ENCODE measurements at places on chromosomes 7 and 10. TPM values are rescaled to one million over a fixed set of nuclear protein-coding genes. Genes with fewer than 3 reads are reported as not detected.
A peak's percentile ranks its signal among the peaks of the same experiment; 100 is the strongest.

DNA sequence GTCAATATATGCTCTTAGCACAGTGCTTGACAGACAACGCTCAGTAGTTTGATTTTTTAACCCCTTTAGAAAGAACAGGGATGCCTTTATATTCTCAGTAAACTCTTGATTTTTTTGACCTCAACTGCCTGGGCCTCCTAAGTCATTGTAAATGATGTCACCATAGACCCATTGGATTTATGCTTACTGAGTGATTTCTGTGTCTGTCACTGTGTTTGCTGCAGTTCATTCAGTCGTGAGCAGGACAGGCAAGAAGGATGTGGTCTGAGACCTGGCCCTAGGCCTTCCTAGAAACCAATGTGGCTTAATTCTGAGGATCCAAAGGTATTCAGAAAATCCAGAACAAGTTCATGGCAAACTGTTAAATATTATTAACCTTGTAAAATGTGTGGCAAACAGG lies 868.1 kb downstream of the XPNPEP1 start:
- H3K27ac ChIP-seq = no peak overlapping the region
- no peaks in the 10 kb centered on the region for H3K27me3 ChIP-seq
- H3K4me1 ChIP-seq = no peaks in the 10 kb centered on the region
- DNase-seq = no peak
- H3K4me3 ChIP-seq = no peak overlapping the region

DNA sequence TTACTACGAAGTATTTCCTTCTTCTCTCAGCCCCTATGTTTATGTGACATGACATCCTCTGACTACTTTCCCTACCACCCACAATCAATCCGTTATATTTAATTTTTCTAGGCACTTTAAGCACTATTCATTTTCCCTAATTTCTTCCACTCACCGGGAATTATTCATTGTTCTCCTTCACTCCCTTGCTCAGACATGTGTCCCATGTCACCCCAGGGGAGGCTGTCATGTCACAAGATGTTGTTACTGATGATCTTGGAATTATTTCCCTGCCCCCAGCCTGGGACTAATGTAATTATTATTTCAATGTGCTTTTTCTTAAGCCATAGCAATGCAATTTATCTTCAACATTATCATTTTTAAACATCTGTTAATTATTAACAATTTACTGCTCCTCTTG lies 317.2 kb downstream of the PHF14 start:
- no peak for DNase-seq
- no peaks in the 10 kb centered on the region for H3K27me3 ChIP-seq
- H3K27ac ChIP-seq = no peak overlapping the region
- H3K36me3 ChIP-seq = no peaks in the 10 kb centered on the region
- no peaks in the 10 kb centered on the region for H3K4me1 ChIP-seq
- H3K4me3 ChIP-seq = no peak overlapping the region

DNA sequence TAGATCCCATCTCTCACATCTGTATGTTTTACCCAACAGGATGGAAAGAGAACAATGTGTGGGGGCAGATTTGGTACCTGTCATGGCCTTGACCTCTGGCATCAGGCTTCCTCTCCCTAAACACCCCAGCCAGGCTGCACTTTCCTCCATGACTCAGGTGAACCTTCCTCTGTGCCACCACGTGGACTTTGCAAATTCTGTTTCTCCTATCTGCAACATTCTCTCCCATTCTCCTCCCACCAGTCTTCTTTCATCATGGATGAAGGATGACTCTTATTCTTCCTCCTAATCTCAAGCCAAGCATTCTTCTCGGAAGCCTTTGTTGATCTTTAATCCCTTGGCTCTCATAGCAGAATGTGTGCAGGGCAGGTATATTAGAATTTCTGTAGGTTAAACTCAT lies 355.4 kb downstream of the KCNMA1 start:
- H3K4me3 ChIP-seq = no peak overlapping the region
- no peaks in the 10 kb centered on the region for H3K36me3 ChIP-seq
- no peaks in the 10 kb centered on the region for H3K4me1 ChIP-seq
- H3K27ac ChIP-seq = no peak overlapping the region
- DNase-seq = no peak
- no peaks in the 10 kb centered on the region for H3K27me3 ChIP-seq

DNA sequence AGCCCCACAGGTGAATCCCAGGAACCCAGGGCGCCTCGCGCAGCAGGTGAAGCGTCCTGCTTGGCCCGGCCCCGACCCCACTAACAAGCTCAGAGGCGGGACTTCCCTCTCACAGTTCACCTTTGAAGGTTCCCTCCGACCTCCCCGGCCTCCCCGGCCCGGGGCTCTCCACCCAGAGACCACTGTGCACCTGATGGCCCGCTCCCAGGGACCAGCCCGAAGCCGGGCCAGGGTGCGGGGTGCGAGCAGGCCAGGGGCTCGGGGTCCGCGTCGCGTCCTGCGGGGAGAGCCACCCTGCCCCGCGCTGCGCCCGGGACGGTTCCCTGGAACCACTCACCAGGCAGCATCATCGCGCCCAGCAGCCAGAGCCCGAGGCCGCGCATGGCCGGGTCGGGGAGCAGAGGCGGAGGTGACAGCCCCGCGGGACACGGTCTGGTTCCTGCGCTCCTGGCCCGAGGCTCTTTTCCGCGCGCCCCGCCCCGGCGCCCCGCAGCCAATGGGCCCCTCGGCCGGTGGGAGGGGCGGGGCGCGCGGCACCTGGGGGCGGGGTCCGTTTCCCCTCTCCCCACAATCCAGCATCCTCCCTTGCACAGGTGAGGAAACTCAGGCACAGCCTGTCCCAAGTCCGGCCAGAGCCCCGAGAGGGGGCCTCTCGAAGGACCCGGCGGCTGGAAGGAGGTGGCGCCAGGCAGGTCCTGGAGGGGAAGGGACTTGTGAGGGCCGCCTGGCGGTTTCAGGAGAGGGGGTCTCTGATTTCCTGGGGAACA lies at the start of gene ADAM8:
Gene ADAM8 (minus strand): TSS at position 434 of the 767 bp plus-strand sequence. CDS start 51 bp downstream, at position 383.
- peaks cover 16% of the 10 kb centered on the region for H3K27me3 ChIP-seq
- peak within 1 kb of the TSS; percentile 31 for H3K4me3 ChIP-seq
- H3K36me3 ChIP-seq = no peaks in the 10 kb centered on the region

DNA sequence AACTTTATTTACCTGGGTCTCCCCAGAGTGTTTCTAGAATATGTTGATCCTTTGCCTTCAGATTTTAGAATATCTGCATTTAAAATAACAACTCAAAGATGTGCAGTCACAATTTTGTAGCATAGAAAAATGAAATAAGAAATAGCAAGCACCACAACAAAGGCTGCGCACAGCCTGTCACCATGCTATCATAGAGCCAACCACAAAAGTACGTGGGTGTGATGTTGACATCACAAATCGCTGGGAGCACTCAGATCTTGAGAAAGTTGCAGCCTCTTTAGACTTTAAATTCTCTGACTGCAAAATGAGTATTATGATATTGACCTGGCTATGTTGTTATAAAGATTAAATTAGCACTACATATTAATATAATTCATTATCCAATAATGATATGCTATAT lies 177.9 kb downstream of the TNS3 start:
- no peak for DNase-seq
- H3K4me3 ChIP-seq = no peak overlapping the region
- no peaks in the 10 kb centered on the region for H3K36me3 ChIP-seq

- H3K27me3 ChIP-seq = no peaks in the 10 kb centered on the region
- no peaks in the 10 kb centered on the region for H3K36me3 ChIP-seq
- no peak overlapping the region for H3K27ac ChIP-seq
- H3K4me3 ChIP-seq = no peak overlapping the region
- peak; percentile 68 for DNase-seq
These were observed 112.0 kb downstream of the NEURL1 start for GRCh38 chr10:103605359-103606096.

DNA sequence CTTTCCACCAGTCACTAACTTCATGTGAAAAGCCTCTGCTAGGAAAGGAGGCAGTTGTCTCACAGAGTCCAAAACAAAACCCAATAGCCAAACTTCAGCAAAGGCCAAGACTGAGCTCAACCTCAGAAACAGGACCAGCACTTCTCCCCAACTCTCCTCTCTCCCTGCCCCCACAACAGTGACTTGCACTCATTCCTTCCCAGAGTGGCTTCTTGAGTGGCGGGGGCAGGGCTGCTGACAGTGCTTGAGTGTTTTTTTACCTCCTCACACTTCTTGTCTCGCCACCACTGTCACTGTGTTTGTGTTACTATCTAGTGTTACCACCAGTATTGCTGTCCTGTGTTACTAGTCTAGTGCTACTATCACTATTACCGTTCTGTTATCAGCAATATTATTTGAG lies 206.8 kb downstream of the KLF6 start:
- no peak overlapping the region for H3K4me3 ChIP-seq
- H3K36me3 ChIP-seq = no peaks in the 10 kb centered on the region

- H3K4me1 ChIP-seq = no peaks in the 10 kb centered on the region
- H3K27ac ChIP-seq = no peak overlapping the region
- H3K4me3 ChIP-seq = no peak overlapping the region
These were observed 158.9 kb downstream of the RTKN2 start for GRCh38 chr10:62109587-62110293.

DNA sequence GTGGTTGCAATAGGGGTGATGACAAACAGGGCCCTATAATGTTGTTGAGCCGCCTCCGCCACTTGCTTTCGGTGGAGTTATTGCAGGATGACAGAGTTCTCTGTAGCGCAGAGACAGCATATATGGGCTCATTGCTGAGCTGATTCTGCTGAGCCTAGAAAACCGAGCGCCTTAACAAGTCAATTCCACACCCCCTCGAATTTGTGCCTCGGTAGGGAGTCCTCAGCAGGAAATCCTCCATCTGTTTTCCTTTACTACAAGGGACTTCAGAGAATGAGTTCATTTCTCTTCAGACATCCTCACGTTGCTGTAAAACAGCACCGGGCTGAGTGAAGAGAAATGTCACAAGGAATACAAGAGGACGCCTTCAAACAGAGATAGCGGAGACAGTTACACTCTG lies 90.7 kb upstream of the KIAA1217 start:
- H3K27me3 ChIP-seq = no peaks in the 10 kb centered on the region
- no peak overlapping the region for H3K27ac ChIP-seq
- no peaks in the 10 kb centered on the region for H3K36me3 ChIP-seq
- DNase-seq = no peak
- H3K4me1 ChIP-seq = no peaks in the 10 kb centered on the region

DNA sequence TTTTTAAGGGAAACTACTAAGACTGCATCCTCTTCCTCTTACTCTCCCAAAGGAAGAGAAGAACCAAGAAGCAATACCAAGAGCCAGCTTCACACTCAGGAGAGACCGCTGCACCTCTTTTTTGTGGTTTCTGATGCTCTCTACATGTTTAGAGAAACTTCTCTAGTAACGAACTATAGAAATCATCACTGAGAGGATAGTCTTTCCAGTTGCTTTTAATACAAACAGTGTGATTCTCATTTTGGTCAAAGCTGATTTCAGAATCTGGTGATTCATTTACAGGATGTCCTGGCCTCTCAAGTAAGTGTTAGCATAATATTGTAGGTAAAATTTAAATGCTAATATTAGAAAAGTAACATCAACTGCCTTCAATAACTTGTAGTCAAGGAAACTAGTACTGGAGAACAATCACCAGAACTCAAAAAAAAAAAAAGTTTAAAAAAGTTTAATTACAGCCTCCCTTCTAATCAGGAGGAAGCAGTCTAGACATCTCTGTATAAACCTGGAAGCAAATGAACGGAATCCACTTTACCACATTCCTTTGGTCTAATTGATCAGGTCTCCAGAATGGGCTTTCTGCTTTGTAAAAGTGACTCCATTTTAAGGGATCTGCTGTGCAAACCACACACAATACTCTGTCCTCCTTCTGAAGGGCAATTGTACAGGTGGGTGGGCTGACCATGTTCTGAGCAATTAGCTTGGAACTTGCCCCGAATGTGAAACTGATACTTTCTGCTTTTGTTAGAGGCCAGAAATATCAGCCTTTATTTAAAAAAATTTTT lies 3.0 kb downstream of the LAMB1 start:
- H3K4me3 ChIP-seq = no peak overlapping the region
- H3K4me1 ChIP-seq = peaks cover 19% of the 10 kb centered on the region
- H3K27me3 ChIP-seq = no peaks in the 10 kb centered on the region
- no peaks in the 10 kb centered on the region for H3K36me3 ChIP-seq

GRCh38 chr7:37352974-37353948 lies 95.4 kb downstream of the ELMO1 start:
- no peak overlapping the region for H3K27ac ChIP-seq
- H3K36me3 ChIP-seq = no peaks in the 10 kb centered on the region
- no peaks in the 10 kb centered on the region for H3K27me3 ChIP-seq
- H3K4me3 ChIP-seq = no peak overlapping the region
- peak; percentile 29 for DNase-seq

DNA sequence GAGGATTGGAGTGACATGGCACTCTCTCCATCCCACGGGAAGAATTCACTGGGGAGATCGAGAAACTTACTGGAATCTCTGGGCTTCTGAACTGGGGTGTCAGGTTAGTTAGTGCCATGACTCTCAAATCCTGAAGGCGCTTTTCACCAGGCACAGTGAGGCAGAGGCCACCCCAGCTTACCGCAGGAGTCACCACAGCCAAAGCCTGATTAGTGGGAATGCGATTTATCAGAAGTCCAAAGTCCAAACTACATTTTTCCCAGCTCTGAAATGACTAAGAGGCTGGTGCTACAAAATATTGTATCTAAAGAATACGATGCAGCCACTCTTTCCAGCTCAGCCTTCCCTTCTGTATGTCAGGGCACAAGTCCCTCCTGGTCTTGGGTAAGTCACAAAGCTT lies 334.8 kb upstream of the SHH start:
- DNase-seq = no peak
- H3K4me1 ChIP-seq = no peaks in the 10 kb centered on the region
- no peak overlapping the region for H3K27ac ChIP-seq
- H3K27me3 ChIP-seq = no peaks in the 10 kb centered on the region
- no peak overlapping the region for H3K4me3 ChIP-seq
- H3K36me3 ChIP-seq = no peaks in the 10 kb centered on the region

- H3K36me3 ChIP-seq = no peaks in the 10 kb centered on the region
- H3K27me3 ChIP-seq = no peaks in the 10 kb centered on the region
- no peak for DNase-seq
- H3K4me3 ChIP-seq = no peak overlapping the region
- no peak overlapping the region for H3K27ac ChIP-seq
These were observed 65.5 kb downstream of the LRRC17 start for GRCh38 chr7:102978284-102978683.

GRCh38 chr7:39324139-39324760 lies 242.0 kb upstream of the YAE1 start:
- no peaks in the 10 kb centered on the region for H3K36me3 ChIP-seq
- no peaks in the 10 kb centered on the region for H3K4me1 ChIP-seq
- H3K27ac ChIP-seq = no peak overlapping the region
- no peak overlapping the region for H3K4me3 ChIP-seq
- no peaks in the 10 kb centered on the region for H3K27me3 ChIP-seq

DNA sequence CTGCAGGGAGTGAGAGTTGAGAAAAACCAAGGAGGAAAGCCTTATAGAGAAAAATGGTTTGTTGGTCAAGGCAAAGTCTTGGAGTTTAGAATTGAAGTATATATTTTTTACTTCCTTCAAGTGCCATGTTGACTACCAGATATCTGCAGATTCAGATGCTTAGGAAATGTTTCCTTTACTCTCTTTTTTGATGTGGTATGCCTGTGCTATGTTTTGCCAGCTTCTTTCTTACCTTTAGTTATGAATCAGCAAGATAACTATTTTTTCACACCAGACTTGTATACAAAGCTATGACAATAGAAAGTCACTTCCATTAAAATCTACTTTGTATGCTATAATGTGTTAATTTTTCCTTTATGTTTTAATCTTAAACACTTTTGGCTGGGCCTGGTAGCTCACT lies 3.6 kb downstream of the R3HCC1L start:
- DNase-seq = no peak
- H3K27me3 ChIP-seq = no peaks in the 10 kb centered on the region
- H3K27ac ChIP-seq = no peak overlapping the region
- H3K36me3 ChIP-seq = no peaks in the 10 kb centered on the region

Gene MEIG1
- total RNA-seq = 0.58 TPM

Gene RBP3
- not detected for total RNA-seq

Gene MKX
- total RNA-seq = 2.3 TPM

Gene C10orf105
- not detected for total RNA-seq

Gene FZD1
- total RNA-seq = 9.8 TPM

Gene LZTS2
- 36.5 TPM for total RNA-seq

Gene OR9A2
- total RNA-seq = not detected

Gene FAM53B
- total RNA-seq = 45.2 TPM

Gene ZPBP
- total RNA-seq = not detected

Gene NRP1
- total RNA-seq = 18.4 TPM

Gene NUPR2
- 2.5 TPM for total RNA-seq
